Upper lobe of left lung (tissue), 6 donors: ENCODE measurements at places on chromosomes 6 and 20. TPM values are rescaled to one million over a fixed set of nuclear protein-coding genes. Genes with fewer than 3 reads are reported as not detected.
A peak's percentile ranks its signal among the peaks of the same experiment; 100 is the strongest.

Gene LY6G5C
- total RNA-seq: 1.8 TPM

Gene REM1
- 1.2 TPM for total RNA-seq

Gene NRSN1
- not detected for total RNA-seq

Gene DNAH8
- 0.10 TPM for total RNA-seq

Gene THBD
- 235 TPM for total RNA-seq

Gene E2F1
- 5.5 TPM for total RNA-seq

Gene DEFB124
- not detected for total RNA-seq

Gene MACROD2
- total RNA-seq: 20.7 TPM

Gene RARS2
- 25.1 TPM for total RNA-seq

Gene SIRPD
- 0.69 TPM for total RNA-seq

Gene TRIM38
- 13.3 TPM for total RNA-seq

Gene C20orf144
- total RNA-seq: not detected

Gene C6orf163
- total RNA-seq: 7.1 TPM

DNA sequence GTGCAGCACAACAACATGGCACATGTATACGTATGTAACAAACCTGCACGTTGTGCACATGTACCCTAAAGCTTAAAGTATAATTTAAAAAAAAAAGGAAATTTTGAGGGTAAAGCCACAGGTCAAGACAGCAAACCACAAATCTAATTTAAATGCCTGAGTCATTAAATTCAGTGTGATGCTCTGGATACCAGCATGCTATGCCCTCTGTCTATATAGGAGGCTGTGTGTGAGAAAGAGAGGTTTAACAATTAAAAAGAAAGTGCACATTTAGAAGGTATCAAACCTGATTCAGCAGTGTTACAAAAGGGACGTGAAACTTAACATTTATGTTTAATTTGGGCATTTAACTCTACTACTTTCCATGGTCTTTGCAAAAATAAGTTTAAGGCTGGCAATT, 276.3 kb downstream of the ADGRB3 start:
- no peak for DNase-seq

DNA sequence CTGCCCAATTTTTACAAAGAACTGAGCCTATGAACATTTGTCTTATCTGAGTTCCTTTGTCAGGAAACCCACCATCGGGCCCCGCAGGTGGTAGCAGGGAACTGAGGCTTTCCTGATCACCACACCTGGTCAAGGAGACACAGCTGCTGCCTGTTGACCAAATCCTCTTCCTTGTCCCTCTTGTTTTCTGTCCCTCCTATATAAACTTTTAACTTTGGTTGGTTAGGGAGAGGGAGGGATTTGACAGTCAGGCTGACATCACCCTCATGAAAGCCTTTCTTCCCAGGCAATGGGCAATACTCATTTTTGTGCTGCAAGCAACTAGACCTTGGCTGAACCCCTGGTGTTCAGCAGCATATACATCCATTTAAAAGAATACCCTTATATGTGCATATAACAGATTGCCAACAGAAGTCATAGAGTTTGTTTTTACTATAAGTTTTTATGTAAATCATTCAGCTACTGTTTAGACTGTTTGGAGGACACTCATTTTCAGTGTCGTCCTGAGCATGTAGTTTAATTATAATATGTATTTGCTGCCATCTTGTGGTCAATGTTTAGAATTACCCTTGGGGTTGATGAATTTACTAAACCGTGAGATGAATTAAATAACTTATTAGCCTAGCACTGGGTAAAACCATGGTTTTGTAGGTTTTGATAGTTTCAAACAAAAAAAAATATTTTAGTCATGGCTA, 17.0 kb downstream of the CRISP1 start:
- no peak for DNase-seq

DNA sequence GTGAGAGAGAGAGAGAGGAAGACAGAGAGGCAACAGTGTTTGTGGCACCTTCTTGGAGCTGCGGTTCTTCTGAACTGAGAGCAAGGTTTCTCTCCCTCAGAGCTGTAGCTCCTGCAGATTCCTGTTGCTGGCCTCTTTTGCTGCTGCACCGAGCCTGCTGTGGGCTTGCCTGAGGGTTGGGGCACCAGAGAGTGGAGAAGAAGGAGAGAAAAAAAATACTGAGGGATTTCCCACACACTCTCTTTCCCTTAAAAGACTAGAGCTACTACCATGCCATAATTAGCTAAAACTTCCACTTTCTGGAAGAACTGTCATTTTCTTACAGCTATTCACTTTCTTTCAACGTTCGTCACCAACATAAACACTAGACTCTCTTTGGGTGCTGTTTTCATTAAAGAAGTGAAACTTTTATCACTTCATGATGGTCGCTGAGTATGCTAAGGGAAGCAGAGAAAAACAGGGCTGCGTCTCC, 18.2 kb upstream of the ECI2 start:
- DNase-seq: no peak

GRCh38 chr6:144730088-144730645, 445.0 kb downstream of the UTRN start:
- no peak for DNase-seq

- DNase-seq: no peak
Measured at GRCh38 chr6:14386668-14387067, 269.1 kb downstream of the CD83 start.

DNA sequence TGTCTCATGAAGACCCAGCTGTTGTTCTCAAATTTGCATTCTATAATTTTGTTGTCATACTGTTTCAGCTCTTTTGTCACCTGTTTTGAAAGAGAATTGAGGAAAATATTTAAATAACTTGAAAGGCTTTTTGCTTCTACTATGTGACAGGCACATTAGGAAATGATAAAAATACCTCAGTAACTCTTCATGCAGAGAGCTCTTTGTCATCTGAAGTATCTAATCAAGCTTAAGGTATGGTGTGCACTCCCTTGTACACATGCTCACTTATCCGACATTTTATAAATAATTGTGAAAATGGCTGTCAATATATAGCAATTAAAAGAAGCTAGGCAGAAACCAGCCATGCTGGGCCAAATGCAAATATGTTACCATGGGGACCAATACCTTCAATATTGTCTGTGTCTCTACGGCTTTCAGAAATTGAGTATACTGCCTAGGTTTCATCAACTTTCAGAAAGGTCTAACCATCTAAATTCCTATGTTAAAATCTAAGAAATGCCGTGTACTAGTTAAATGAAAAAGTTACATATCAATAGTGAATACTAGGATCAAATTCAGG, 349.0 kb downstream of the RNGTT start:
- no peak for DNase-seq

DNA sequence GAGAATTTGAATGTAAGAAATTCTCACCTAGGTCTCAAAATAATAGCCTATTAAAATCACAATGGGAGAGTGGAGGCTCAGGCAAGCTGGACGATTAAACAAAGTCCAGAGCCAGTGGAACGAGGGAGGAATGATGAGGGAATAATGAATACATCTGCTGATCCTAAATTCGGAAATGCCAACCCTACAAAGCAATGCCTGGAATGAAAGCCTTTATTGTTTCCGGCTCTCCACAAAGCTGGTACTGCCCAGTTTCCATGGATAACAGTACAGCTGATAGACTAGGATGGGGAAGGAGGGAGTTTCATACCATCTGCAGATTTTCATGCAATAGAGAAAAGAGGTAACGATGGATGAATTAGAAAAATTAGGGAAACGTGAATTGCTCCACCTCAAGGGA, 356.1 kb downstream of the CBLN4 start:
- DNase-seq: no peak

- DNase-seq: no peak
Measured at GRCh38 chr6:30537931-30538330, 18.4 kb downstream of the GNL1 start.

DNA sequence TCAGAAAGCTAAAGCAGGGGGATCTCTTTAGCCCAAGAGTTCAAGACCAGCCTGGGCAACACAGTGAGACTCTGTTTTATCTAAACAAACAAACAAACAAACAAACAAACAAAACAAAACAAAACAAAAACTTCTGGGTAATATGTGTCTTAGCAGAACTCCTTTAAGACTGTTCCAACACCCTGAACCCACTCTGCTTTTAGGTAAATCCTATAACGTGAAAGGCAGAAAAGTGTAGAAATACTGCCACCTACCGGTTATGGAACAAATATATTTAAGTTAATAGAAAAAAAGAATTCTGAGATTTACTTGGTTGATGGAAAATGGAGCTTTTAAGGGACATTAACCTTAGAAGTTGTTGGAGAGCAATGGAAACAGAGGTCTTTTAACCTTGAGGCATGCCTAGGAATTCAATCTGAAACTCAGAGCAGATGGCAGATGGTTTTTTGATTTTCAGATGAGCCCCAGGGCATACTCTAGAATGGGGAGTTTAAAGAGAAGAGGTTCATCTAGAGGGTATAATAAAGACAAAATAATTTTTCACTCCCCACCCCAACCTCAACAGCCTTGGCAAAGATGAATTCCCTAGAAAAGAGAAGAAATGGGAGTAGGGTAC, 38.5 kb downstream of the SOD2 start:
- DNase-seq: no peak

- no peak for DNase-seq
Measured at GRCh38 chr6:166223079-166223478, 55.4 kb upstream of the TBXT start.

DNA sequence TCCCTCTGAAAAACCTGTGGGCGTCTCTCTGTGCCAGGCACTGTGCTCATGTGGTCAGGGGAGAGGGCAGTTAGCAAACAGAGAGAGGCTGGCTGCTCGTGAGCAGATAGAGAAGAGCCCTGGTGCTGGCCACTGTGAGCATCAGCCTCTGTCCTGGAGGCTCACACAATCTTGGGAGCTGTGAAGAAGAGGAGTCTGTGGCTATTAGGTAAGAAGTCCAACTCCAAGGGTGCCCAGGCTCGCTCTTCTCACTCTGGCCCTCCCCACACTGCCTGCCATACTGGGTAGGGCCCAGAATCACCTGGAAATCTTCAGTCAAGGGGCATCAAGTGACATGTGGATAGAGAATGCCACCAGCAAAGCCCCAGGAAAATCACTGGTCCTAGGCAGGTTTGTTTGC, 14.1 kb downstream of the SCML4 start:
- DNase-seq: no peak

- DNase-seq: peak; percentile 75
Measured at GRCh38 chr20:57748601-57749130, 38.9 kb upstream of the PMEPA1 start.

GRCh38 chr6:43980004-43980795, 147.1 kb downstream of the MRPL14 start:
- no peak for DNase-seq

DNA sequence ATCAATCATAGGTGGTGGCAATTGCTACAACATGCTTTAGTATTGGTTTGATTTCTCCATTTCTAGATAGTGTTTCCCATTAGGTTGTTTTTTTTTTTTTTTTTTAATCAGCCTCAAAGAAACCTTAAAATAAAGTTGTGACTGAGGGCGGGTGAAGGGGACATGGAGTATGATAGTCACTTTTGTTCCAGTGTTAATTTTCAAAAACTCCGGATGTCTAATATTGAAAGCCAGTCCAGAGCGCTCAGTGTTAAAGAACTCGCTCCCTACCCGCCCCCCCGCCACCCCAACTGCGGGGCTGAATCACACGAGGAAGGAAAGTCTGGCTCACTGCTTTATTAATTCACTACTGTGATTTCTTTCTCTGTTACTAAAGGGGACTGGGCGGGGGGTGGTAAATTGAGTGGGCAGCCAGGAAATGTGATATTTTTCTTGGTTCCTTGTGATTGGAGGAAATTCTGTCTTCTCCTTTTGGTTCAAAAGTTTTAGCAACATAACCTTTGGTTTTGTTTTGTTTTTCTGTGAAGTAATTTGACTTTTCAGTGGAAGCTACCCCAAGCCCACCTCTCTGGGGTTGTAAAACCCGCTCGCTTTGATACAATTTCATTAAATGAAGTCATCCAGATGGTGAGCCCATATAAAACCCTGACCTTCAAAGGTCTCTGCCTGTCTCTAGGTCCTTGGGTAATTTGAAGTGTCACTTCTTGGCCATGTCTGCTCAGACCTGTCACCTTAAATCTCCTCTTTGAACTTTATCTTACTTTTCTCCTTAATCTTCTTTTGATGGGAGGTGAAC, 38.0 kb downstream of the TNFAIP3 start:
- peak; percentile 54 for DNase-seq

DNA sequence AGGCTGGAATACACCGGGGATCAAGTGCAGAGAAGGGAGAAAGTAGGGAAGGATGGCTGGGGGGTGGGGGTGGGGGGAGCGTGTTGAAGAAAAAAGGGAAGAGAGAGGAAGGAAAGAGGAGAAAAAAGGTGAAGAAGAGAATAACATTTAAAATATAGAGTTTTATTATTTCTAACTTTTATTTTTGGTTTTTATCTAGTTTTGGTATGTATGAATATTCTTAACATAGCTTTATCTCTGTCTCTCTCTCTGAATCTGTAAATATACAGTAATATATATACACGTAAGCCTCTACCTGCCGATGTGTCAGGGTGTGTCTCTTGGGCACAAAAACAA, 30.0 kb downstream of the HLA-F start:
- no peak for DNase-seq

DNA sequence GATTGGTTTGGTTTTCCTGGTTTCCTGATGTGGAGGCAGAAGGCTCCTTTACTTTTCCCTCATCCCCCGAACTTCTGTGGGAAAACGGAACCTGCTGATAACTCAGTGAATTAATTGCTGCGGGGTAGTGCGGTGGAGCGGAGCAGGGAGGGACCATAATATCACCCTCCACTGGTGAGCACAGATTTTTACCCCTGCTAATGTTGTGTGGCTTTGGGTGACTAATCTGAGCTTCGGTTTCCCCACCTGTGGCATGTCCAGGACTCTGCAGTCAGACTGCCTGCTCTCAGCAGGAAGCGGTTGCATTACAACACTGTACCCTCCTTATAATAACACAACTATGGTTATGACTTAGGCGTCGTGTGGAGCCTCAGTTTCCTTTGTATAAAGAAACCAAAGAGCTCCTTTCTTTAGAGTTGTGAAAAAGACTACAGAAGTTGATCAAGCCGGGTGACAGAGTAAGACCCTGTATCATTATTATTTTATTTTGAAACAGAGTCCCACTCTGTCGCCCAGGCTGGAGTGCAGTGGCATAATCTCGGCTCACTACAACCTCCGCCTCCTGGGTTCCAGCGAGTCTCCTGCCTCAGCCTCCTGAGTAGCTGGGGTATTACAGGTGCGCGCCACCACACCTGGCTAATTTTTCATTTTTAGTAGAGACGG, 2.2 kb upstream of the ID1 start:
- DNase-seq: peak; percentile 28

GRCh38 chr6:167238694-167239467, 52.2 kb upstream of the UNC93A start:
- no peak for DNase-seq

- DNase-seq: no peak
Measured at GRCh38 chr6:146209942-146210341, 181.1 kb downstream of the GRM1 start.

GRCh38 chr6:1481286-1481685, 91.9 kb downstream of the FOXF2 start:
- no peak for DNase-seq

GRCh38 chr6:1940381-1940780, 305.0 kb downstream of the GMDS start:
- DNase-seq: no peak

GRCh38 chr6:149499066-149499465, 14.3 kb upstream of the ZC3H12D start:
- DNase-seq: no peak

- DNase-seq: no peak
Measured at GRCh38 chr20:48609491-48609978, 218.3 kb downstream of the PREX1 start.
